Stimulated activated CD4-positive, alpha-beta T cell treated with anti-CD3 and anti-CD28 coated beads, Interleukin-4, amount 100 ng/mL, for 1 hour (primary cell): ENCODE measurements at places on chromosomes 5 and 9.

- no peak for DNase-seq
These were observed 313.5 kb upstream of the MSX2 start for GRCh38 chr5:174410716-174411478.

DNA sequence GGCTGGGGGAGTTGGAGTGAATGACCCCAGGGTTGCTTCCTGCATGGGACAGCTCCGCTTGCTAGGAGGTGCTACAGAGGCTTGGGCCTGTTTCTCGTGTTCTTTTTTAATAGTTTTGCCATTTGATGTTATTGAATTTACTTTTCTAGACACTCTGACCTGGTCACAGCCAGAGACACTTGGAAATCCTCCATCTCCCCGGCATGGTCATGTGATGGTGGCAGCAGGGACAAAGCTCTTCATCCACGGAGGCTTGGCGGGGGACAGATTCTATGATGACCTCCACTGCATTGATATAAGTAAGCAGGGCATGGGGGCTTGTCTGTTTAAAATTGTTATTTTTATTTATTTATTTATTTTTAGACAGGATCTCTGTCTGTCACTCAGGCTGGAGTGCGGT lies 13.4 kb downstream of the HSPA5 start:
- no peak for DNase-seq

DNA sequence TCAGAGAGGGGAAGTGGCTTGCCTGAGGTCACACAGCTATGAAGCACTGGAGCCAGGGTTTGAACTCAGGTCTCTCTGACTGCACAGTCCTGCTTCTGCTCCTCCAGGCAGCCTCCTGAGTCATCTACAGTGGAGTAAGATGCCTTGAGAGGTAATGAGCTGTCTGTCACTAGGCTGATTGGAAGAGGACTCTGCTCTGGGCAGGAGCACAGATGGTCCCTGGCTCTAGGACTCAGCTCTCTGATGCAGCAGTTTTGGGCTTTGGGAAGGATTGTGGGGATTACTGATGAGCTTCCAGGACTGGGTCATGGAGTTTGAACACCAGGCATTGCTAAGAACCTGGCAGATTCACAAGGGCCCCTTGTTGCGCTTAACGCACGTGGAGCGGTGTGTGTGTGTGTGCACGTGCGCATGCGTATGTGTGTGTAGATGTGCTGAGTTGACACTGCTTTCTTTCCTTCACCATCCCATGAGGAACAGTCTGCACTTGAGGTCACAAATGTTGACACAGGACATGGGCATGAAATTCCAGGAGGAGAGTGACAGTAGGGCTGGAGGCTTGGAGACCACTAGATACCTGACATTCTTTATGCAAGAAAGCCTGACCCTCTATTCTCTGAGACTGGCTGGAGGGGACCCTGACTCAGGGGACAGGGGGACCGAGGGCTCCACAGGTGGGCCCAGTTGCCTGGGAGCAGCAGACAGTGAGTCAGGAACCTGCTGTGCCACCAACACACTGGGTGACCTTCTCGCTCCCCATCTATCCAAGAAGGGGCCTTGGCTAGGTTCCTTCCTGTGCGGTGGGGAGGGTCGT lies 170.5 kb downstream of the RGS3 start:
- DNase-seq: no peak

DNA sequence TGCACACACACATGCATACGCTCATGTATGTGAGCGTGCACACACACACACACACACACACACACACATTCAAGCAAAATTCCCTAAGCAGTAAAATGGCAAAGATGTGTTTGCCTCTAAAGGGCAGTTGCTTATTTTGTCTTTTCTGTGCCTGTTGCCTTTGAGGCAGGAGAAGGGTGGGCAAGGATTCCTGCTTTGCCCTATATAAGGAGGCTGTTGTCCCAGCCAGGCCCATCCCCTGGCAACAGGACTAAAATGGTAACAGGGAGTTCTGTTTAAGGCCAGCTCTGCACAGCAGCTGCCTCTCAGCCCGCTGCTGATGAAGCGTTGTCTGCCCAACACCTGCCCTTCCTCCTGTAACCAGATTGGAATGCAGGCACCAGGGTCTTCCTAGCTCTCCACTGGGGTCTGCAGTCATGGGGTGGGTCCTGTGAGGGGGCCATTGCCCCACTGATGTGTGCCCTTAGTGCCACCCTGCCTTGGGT lies 64.4 kb downstream of the PPARGC1B start:
- no peak for DNase-seq

DNA sequence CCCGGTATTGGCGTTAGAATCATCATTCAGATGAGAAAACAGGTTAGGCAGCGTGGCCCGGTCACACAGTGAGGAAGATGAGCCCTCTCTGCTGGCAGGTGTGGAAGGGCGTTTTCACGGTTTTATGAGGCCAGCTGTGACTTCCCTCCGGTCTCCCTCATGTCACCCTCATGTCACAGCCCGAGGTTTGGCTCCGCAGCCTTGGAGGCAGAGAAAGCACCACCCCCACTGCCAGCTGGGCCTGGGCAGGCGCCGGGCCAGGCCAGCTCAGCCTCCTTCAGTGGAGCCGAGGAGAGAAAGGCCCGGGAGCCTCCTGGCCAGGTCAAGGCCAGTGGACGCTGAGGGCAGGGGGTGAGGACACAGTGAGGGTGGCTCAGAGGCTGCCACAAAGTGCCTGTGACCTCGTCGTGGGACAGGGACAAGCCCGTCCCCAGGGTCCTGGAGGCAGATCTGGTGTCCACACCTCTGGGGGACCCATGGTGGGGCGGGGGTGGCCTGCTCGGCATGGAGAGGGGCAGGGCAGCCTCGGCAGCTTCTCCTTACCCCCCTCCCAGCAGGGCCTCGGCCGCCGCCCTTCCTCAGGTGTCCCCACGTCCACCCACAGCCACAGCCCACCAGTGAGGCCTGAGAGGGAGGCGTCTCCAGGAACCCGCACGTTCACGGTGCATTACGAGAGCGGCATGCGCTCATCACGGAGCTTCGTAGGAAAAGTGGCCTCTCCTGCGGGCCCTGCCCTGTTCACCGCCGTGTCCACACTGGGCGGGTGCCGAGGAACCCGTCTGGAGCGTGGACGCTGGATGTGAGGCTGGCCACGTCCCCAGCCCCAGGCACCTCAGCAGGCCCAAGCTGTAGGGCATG lies 32.2 kb downstream of the EXD3 start:
- DNase-seq: no peak

GRCh38 chr9:106503759-106504158 lies 359.2 kb upstream of the ZNF462 start:
- DNase-seq: no peak

- DNase-seq: no peak
These were observed 187.1 kb upstream of the SPEF2 start for GRCh38 chr5:35430381-35431162.

GRCh38 chr5:116378777-116379121 lies 195.9 kb downstream of the SEMA6A start:
- no peak for DNase-seq

DNA sequence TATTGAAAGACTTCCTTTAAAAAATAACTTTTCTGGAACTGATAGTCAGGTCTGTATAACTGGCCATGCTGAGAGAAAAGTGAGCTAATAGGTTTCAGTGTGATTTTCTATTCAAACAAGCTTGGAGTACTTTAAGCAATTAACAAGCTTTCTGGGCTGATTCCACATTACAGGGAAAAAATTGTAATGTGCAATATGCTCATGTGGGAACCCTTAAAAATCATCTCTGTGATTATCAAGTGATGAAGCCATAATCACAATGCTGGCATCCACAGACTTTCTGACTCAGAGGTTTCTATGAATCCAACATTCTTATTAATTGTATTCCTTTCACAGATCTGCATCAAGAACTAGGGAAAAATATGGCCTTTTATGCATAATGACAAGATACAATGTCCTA lies 212.2 kb upstream of the ACO1 start:
- no peak for DNase-seq

GRCh38 chr9:112120030-112120341 lies 55.1 kb downstream of the SUSD1 start:
- DNase-seq: no peak

GRCh38 chr9:73156865-73157187 lies 5.2 kb downstream of the ANXA1 start:
- DNase-seq: no peak

DNA sequence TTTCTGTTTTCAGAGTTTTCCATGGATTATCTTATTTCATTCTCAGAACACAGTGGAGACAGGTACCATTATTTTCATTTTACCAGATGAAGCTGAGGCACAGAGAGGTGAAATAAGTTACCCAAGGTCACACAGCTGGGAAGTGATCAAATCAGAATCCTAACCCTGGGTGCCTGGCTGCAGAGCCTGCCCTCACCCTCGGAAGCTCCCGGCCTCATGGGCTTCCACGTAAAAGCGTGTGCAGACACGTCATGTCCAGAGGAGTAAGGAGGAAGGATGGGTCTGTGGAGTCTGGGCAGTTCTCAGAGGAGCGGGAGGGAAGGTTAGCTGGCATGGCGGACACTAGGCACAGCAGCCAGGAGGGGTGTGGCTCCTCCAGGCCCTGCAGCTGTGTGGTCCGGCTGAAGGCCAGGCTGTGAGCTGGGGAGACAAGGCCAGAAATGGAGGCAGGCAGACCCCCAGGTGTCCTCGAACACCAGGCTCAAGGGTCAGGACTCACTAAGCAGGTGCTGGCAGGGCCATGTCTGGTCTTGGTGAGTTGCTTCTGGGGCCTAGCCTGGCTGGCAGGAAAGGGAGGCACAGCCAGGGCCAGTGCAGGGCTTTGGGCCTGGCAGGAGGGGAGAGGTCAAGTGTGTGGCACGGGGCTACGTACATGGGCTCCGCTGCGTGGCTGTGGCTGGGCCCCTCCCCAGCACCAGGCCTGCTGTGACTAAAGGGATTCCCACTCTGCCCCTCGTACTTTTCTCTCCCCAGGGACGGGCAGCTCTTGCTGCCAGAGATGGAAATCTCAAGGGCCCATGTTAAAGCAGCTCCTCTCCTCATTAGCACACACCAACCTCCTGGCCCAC lies 5.6 kb downstream of the TBC1D9B start:
- DNase-seq: no peak

DNA sequence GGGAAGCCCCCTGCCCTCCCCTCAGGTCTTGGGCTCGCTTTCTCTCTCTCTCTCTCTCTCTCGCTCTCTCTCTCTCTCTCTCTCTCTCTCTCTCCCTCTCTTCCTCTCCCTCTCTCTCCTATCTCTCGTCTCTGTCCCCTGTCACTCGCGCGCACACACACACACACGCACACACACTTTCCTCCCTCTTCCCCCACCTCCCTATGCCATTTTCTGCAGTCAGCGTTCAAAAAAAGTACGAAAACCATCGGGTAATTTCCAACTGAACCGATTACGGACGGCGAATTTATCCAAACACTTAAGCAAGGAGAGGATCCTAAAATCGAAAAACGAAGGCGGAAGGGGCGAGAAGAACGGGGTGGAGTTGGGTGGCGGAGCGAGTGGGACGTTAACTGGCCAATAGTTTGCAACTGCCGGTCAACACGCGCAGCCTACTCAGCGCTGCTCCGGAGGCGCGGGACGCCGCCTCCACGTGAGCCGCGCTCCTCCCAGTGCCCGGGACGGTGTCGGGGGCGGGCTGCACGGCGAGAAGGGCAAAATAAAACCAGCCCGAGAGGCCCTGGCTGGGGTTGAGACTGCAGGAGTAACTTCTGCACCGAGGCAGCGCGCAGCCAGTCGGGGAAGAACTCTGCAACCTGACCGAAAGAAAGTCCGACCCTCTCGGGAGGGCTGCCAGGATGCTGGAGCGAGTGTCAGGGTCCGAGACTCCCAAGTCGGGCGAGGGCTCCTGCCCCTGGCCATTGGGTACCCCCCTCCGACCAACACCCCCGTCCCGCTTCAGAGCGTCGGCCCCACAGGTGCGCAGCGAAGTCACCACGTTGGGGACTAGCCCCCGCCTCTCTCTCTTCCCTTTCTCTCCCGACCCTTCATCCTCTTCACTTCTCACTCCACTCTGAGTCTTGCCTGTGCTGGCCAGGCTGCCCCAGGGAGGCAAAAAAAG lies 24.9 kb upstream of the ELAVL2 start:
- DNase-seq: no peak

DNA sequence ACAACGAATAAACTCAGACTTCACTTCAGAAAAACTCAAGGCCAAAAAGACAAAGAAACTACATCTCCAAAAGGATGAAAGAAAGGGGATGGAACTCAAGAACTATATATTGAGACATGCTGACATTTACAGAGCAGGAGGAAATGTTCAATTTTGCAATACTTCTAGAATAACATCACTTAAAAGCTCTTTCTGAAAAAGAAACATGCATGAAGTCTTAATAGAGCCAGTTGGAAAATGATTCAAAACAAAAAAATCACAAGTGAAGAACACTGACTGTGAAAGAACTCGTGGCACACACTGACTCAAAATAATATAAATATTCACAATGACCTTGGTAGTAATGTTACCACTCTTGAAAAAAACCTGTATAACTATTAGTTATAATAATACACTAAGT lies 267.8 kb upstream of the NREP start:
- DNase-seq: no peak

DNA sequence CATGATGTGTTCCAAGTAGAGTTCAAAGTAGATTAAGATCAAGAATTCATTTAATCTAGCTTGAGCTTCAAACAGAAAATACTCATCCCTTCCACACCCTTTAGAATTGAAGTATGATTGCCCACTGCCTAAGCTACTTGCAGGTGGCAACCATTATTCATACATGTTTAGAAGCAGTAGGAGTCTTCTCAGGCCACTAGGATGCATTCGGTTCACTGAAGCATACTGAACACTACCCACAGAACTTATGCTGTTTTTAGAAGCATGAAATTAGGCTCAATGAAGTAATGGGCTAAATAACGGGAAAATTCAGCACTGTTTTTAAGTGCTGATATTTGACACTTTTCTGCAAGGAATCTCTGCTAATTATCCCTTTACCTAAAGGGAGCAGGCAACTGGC lies 263.4 kb downstream of the DEPDC1B start:
- DNase-seq: no peak

GRCh38 chr9:108860764-108861163 lies 1.3 kb upstream of the ACTL7A start:
- no peak for DNase-seq

DNA sequence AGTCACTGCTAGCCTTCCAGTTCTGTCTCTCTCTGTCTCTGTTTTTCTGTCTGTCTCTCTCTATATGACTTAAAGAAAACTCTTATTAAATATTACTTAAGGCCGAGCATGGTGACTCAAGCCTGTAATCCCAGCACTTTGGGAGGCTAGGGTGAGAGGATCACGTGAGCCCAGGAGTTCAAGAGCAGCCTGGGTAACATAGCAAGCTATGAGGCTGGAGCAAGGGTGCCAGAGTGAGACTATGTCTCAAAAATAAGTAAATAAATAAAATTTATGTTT lies 1.7 kb upstream of the GBGT1 start:
- no peak for DNase-seq

DNA sequence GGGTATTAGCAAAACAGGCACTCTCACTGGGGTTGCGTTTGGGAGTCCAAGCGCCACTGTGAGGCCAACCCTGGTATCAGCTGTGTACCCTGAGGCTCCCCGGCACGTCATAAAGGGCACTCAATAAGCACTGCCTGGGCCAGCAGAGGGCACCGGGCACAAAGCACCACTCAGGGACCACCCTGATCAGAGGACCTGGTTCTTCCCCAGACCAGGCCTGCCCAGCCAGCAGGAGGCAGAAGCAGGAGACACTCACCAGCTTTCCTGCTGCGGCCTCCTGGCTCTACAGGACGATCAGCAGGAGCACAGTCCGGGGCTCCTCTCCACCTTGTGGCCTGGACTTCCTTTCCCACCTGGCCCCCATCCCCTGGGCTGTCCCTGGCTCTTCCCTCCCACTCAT lies 12.6 kb downstream of the MGAT1 start:
- no peak for DNase-seq
